T-helper 17 cell (primary cell): ENCODE measurements at places on chromosomes 16 and 17.

GRCh38 chr16:12802661-12803060 is 1.0 kb downstream of the CPPED1 start:
- DNase-seq = no peak

GRCh38 chr16:81539009-81539758 is 94.6 kb downstream of the CMIP start:
- DNase-seq = no peak

GRCh38 chr17:36545077-36545464 is 352 bp downstream of the GGNBP2 start:
- no peak for DNase-seq

DNA sequence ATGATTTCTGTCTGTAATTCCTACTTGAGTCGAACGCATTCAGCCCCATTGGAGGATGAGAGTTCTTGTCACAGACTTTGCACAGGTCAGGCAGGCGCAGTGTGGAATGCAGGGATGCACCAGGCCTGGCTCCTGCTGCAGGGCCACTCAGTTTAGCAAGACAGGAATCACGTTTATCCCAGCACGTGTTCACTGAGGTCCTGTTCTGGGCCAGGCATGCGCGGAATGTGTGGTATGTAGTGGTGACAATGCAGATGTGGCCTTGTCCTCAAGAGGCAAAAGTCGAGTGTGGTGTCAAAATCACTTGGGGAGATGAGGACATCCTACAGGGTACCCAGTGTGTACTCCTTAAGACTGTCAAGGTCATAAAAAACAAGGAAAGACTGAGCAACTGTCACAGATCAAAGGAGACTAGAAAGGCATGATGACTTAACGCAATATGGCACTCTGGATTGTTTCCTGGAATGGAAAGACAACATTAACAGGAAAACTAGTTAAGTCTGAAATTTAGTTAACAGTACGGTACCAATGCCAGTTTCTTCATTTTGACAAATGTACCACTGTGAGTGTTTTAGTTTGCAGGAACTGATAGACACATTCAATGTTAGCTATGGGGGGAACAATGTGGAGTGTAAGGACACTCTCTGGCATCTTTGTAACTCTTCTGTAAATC is 121.5 kb upstream of the ADAMTS18 start:
- no peak for DNase-seq

DNA sequence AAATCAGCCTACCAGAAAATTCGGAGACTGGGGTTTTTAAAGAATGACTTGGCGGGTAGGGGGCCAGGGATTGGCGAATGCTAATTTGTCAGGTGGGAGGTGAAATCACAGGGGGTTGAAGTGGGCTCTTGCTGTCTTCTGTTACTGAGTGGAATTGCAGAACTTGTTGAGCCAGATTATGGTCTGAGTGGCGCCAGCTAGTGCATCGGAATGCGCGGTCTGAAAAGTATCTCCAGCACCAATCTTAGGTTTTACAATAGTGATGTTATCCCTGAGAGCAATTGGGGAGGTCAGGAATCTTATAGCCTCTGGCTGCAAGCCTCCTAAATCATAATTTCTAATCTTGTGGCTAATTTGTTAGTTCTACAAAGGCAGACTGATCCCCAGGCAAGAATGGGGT is 762 bp upstream of the RBL2 start:
- DNase-seq = no peak

DNA sequence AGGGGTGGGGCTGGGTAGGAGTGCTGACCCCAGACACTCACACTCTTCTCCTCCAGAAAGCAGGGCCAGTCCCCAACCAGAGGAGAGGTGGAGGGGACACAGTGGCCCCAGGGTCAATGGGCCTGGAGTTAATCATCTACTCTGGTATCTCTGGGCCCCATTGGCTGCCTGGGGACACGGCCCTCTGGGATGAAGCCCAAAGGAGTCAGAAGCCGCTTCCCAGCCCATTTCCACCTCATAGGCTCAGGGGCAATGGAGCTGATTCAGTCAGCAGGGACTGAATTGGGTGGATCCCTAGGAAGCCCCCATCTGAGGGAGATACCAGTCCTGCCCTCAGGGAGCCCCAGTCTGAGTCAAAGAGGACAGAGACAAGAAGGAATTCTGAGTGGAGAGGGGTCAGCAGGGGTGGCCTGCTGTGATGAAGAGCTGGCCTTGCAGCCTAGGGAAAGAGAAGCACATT is 2.9 kb upstream of the NAGS start:
- no peak for DNase-seq

GRCh38 chr16:85126394-85126704 is 14.1 kb upstream of the CIBAR2 start:
- no peak for DNase-seq

- no peak for DNase-seq
These were observed 25.4 kb downstream of the CTU2 start for GRCh38 chr16:88731699-88732098.

DNA sequence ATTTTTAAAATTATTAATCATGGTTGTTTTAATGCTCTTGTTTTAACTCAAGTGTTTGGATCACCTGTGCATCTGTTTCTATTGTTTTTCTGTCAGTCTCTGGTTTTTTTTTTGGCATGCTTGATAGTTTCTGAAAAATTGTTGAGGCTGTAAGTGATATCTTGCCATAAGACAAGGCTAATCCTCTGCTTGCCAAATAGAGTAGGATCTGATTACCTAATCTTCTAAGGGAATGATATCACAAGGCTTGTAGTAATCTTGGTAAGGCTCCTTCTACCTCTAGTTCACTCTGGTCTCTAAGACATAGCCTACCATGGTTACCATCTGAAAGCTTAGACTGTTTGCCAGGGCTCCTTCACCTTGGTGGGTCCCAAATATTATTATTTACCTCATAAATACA is 81.0 kb downstream of the ATF7IP2 start:
- no peak for DNase-seq

DNA sequence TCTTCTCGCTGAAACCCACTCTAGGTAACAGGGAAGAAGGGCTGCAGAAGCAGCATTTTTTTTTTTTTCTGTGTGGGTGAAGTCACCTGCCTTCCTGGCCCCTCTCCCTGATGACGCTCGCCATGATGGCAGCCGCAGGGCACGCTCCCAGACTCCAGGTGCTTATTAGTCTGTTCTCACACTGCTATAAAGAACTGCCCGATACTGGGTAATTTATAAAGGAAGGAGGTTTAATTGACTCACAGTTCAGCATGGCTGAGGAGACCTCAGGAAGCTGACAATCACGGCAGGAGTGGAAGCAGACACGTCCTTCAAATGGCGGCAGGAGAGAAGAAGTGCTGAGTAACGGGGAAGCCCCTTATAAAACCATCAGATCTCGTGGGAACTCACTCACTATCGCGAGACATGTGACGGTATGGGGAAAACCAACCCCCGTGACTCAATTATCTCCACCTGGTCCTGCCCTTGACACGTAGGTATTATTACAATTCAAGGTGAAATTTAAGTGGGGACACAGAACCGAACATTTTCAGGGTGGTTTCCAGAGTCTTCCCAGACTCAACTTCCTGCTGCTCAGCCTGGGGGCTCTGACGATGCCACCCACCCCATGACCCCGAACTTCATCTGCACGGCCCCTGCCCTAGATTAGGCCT is 34.9 kb upstream of the NLRP1 start:
- DNase-seq = no peak

GRCh38 chr17:63490329-63490728 is 13.5 kb downstream of the ACE start:
- DNase-seq = no peak
